ENCODE measurements at places on chromosomes 2 and 18.

DNA sequence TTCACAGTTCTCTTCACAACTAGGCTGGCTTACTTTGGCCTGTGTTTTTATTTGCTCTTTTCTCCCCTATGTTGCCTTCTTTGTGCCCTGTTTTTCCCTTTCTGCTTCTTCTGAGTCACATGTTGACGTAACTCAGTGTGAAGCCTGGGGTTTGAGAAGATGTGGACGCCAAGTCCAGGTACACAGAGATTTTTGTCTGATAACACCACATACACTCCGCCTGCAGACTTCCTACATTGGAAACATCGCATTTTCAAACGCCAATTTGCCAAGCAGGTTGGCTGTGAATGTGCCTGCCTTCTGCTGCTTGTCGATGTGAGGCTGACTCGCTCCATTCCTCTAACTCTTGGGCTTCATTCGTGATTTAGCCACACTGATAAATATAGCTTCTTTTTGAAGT lies 62.6 kb upstream of the FN1 start:
- DNase-seq, result no peak

DNA sequence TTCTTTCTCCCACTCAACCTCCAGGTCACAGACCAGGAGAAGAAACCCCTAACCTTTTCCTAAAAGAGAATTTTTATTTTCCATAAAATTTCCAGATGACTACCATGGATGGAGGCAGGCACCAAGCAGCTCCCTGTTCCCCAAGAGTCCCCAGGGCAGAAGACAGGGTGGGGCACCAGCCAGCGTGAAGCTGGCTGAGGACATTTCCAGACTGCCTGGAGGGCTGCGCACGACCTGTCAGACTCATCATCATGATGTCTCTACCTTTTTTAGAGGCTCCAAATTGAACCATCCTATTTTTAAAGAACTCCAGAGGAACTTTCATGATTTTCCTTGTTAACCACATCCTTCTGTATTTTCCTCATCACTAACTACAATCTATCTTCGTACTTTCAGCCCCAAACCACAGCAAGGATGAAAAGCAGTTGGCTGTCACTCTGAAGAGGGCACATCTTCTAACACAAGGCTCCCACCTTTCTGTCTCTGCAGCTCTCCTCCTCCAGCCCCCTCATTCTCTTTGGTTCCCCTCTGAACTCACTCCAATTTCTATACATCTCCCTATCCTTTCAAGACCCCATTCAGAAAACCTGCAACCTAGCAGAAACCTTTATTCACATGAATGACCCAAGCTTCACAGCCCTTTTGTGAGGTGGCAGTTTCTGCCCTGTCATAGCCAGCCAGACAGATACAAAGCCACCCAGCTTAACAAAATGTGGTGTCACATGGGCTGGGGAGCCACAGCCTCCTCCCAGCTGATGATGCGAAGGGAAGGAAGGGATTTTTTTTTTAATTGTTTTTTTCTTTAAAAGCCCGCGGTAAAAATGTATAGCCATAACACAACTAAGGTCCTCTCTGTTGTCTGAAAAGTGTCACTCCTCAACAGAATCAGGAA lies 11.1 kb downstream of the AMMECR1L start:
- DNase-seq, result no peak

- DNase-seq, result no peak
Observed at GRCh38 chr18:80009661-80010550, 21.5 kb upstream of the TXNL4A start.

GRCh38 chr2:196205011-196205766 lies 33.8 kb upstream of the STK17B start:
- DNase-seq, result no peak

- no peak for DNase-seq
Observed at GRCh38 chr2:10895231-10895630, 16.5 kb upstream of the KCNF1 start.

DNA sequence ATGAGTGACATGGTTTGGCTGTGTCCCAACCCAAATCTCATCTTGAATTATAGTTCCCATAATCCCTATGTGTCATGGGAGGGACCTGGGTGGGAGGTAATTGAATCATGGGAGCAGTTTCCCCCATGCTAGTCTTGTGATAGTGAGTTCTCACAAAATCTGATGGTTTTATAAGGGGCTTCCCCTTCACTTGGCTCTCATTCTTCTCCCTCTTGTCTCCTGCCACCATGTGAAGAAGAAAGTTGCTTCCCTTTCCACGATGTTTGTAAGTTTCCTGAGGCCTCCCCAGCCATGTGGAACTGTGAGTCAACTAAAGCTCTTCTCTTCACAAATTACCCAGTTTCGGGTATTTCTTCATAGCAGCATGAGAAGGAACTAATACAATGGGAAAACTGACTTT lies 14.0 kb downstream of the DNAH7 start:
- no peak for DNase-seq

DNA sequence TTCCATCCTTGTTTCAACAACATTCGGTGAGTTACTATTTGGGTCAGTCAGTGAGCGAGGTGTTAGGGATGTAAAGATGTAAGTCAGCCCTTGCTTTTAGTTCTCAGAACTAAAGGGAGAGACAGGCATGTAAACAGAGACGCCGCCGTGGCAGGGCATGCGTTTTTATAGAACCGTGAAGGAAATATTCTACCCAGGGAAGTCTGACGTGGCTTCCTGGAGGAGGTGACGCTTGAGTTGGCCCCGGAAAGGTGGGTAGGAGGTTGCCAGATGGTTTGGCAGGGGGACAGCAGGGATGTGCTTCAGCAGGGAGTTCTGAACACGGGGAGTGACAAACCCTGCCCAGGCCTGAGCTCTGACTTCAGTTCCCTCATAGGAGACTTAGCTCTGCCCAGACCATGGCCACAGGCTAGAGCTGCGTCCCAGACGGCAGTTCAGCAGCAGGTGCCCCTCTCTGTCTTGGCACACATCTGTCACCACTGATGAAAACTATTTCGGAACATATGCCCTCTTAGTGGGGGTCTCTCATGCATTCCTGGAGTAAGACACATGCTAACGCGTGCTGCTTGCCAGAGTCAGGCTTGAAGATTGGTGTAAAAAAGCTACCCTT lies 23.4 kb upstream of the RPL31 start:
- no peak for DNase-seq

DNA sequence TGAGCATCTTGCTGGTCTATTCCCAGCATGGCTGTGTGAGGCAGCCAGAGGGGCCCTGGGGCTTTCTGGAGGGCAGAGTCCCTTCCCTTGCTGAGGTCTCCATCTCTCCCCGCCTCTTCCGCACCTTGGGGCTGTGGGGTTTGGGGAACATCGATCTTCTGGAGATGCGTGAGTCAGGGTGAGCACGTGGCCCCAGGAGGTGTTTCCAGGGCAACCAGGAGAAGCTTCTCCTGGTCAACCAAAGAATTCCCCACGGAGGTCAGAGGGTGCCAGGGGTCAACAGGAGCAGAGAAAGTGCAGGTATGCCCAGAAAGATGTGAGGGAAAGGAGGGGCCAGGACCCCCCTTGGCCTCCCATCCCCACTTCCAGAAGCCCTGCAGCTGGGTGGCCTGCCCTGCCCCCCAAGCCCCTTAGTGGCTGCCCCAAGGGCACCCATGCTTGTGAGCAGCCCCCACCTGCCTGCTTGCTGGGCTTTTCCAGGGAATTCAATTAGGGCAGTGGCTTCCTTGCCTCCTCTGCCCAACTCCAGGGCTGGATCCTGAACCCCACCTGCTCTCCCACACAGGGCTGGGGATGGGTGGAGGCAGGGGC lies 2.8 kb upstream of the PROM2 start:
- DNase-seq, result no peak

- no peak for DNase-seq
Observed at GRCh38 chr2:209324281-209324680, 99.6 kb upstream of the MAP2 start.

DNA sequence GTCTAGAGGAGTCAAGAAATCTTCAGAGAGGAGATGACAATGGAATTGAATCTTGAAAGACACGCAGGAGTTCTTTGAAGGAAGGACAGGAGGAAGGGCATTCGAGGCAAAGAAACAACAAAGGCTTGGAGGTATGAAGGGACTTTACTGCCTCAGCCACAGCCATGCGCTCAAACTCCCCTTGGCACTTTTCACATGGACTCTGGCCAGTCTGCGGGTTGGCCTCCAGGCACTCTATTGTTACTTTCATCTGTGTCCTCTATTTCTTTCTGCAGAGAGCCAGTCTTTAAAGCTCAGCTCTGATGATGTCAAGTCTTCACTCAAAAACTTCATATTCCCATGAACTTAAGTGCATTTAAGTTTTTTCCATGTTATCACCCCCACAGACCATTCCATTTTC lies 95.4 kb downstream of the ZAP70 start:
- no peak for DNase-seq

- no peak for DNase-seq
Observed at GRCh38 chr18:9135081-9135911, 1.3 kb upstream of the ANKRD12 start.

GRCh38 chr18:21112140-21112473 lies 494 bp upstream of the ROCK1 start:
- DNase-seq, result no peak

- DNase-seq, result no peak
Observed at GRCh38 chr2:167342769-167343168, 454.5 kb downstream of the XIRP2 start.

DNA sequence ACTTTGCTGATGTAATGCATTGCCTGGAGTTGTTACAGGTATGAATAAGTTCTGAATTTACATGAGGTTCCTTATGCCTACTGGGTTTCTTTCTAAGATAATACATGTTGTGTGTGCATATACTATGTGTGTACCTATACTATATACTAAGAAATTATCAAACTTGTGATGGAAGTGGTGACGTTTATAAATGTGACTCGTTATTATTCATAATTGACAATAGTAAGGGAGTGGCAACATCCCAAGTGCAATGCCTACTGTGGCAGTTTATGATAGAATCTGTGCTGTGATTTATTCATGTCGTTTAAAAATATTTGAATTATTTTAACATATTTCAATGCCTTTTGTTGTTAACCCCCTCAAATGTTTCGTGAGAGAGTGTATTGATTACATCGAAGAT lies 29.9 kb downstream of the MYOM1 start:
- DNase-seq, result no peak

DNA sequence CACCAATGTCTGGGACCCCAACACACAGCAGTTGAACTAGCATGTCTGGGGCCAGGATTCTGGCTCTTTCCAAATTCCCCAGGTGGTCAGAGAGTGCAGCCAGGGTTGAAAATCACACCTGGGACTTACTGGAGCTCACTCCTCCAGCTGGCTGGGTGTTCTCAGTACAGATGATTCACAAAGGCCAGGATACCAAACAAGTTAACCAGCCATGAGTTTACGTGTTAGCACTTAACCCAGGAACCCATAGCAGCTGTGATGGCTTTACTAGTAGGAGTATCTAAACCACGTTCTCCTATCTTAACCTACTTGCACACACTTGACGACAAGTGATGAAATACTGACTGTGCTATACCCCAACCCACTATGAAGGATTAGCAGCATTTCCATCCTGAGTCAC lies 222.8 kb downstream of the FBXO15 start:
- DNase-seq, result no peak

GRCh38 chr2:168165397-168165796 lies 82.0 kb downstream of the STK39 start:
- no peak for DNase-seq
